Stimulated activated CD8-positive, alpha-beta memory T cell treated with anti-CD3 and anti-CD28 coated beads, Interleukin-7, amount 100 ng/mL, for 1 hour (primary cell): ENCODE measurements at places on chromosomes 2 and 18.

GRCh38 chr2:234164493-234165413, 114.3 kb downstream of the SPP2 start:
- DNase-seq, result peak; percentile 14

GRCh38 chr2:85584354-85584856, at the start of gene VAMP5:
Gene VAMP5 (plus strand): TSS chr2:85584431. CDS start chr2:85584491, 60 bp downstream.
- DNase-seq, result no peak

GRCh38 chr18:76994086-76994654, 138.4 kb downstream of the MBP start:
- DNase-seq, result no peak

- no peak for DNase-seq
Measured at GRCh38 chr2:16323551-16324543, 341.8 kb downstream of the CYRIA start.

GRCh38 chr2:126399001-126399400, 257.0 kb upstream of the GYPC start:
- no peak for DNase-seq

- DNase-seq, result no peak
Measured at GRCh38 chr18:79819064-79819967, 21.6 kb downstream of the KCNG2 start.

GRCh38 chr2:36798724-36799123, 102.2 kb downstream of the VIT start:
- no peak for DNase-seq

- peak; percentile 79 for DNase-seq
Measured at GRCh38 chr2:219543596-219544358, at the start of the genes CHPF and TMEM198. Gene CHPF (minus strand): TSS chr2:219543809. CDS start chr2:219543538, 271 bp downstream. Gene TMEM198 (plus strand): TSS chr2:219544028. CDS start chr2:219544728, 700 bp downstream.

GRCh38 chr2:26541401-26542193, 63.7 kb upstream of the OTOF start:
- DNase-seq, result no peak

- no peak for DNase-seq
Measured at GRCh38 chr2:29527947-29528346, 393.4 kb downstream of the ALK start.
